ENCODE measurements at places on chromosomes 16 and 17. TPM values are rescaled to one million over a fixed set of nuclear protein-coding genes. Genes with fewer than 3 reads are reported as not detected.

DNA sequence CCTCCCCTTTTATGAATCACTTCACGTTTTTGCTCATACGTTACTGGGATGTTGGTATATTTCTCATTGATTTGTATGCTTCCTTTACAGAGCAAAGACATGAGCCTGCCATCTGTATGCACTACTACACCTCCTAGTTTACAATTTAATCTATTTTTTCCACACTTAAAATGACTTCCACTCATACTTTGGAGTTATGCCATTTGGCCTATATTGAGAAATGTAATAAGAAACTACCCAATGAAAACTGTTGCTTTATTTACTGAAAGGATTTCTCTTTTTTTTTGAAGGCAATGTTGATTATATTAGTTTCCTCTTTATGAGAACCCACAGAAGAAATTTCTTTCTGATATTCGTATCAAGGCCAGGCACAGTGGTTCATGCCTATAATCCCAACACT lies 43.1 kb downstream of the DUSP14 start:
- DNase-seq: no peak

DNA sequence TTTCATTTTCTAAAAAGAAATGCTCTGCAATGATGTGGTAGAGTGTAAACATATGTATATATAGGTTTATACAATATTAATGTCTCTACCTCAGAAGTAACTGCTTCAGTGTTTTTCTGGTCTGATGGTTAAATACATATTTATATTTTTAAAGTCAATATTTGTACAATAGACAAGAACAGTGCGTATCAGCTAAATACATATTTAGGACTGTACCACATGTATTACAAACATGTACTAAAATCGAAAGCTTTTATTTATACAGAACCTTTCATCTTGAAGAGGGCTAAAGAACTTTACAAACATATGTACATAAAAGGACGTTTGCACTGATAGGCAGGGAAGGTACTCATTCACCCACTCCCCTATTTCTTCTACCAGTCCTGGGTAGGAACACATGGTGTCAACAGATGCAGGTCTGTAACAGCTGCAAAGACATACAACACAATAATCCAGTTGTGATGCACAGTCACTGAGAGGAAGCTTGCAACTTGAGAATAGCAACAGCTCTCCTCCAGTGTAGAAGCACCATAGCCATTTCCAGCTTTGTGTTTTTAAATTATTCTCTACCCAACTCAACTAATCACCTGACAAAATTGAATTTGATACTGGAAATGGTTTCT lies 206.9 kb upstream of the C17orf78 start:
- DNase-seq: no peak

SLC46A1 gene
- 16.9 TPM for total RNA-seq

- no peak for DNase-seq
These were observed 46.4 kb downstream of the SLC47A1 start for GRCh38 chr17:19579867-19580565.

- no peak for DNase-seq
These were observed 5.8 kb downstream of the TMEM231 start for GRCh38 chr16:75550211-75550662.

ZNF423 gene
- 22.9 TPM for total RNA-seq

DNA sequence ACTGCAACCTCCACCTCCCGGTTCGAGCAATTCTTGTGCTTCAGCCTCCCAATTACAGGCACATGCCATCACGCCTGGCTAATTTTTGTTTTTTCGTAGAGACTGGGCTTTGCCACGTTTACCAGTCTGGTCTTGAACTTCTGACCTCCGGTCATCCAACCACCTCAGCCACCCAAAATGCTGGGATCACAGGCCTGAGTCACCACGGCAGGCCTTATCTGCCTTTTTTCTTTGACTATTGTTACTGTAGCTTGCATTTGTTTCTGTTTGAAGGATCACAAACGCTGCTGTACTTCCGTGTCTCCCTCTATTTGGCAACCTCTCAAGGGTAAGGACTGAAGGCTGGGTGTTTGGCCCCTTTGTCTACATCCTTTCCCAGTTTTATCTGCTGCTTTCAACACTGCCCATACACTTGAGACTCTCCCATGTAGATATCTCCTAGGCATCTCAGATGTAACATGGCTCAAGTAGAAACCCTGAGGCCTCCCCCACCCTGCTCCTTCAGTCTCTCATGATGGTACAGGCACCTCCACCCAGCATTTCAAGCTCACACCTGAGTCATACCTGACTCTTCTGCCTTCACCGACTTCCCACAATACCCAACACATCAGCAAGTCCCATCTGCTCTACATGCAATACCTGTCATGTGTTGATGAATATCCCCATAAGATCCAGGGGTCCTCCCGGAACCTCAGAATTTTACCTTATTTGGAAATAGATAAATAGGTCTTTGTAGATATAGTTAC lies 219.0 kb downstream of the CPPED1 start:
- DNase-seq: no peak

DNA sequence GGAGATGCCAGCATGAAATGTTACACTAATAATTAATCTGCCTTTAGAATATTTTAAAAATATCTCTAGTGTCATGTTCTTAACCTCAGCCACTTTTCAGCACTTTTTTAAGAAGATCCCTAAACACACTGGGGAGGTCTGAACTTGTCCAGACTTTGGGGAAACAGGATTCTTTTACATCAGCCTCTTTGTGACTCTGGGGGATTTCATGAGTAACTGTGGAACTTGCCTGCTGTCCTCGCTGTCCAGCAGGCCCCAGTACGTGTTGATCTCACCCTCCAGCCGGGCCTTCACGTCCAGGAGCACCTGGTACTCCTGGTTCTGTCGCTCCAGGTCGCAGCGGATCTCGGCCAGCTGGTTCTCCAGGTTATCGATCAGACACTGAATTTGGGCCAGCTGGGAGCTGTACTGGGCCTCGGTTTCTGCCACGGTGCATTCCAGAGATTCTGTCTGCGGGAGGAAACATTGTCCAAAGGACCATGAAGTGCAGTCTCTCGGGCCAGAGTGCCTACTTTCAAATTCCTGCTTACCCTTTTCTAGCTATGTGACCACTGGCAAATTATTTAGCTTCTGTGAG lies 5.5 kb downstream of the KRT40 start:
- DNase-seq: no peak
